Femur (tissue), 1 donor: ENCODE measurements at places on chromosomes 5 and 9.

DNA sequence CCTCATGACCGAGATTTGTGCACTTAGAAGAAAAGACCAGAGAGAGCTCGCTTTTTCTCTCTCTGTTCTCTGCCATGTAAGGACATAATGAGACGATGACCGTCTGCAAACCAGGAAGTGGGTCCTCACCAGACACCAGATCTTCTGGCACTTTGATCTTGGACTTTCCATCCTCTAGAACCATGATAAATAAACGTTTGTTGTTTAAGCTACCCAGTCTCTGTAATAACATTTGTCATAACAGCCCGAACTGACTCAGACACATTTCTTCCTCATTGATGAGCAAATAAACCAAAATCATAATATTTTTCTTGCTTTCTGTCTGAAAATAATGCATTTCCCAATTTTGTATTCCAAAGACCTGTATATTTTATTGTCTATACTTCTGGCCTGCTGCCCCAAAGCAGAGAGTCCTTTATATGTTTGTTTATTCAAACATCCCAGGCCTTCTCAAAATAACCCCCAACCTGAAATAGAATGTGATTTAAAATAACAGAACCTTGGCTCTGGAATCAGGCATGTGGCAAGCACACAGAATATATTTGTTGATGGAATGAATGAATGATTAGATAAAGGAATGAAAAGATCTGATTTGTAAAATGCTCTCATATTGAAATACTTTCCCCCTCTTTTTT lies 396.5 kb downstream of the ADGRV1 start:
- no peak for DNase-seq

GRCh38 chr9:128617943-128618342 lies 38.7 kb downstream of the DYNC2I2 start:
- DNase-seq = no peak

DNA sequence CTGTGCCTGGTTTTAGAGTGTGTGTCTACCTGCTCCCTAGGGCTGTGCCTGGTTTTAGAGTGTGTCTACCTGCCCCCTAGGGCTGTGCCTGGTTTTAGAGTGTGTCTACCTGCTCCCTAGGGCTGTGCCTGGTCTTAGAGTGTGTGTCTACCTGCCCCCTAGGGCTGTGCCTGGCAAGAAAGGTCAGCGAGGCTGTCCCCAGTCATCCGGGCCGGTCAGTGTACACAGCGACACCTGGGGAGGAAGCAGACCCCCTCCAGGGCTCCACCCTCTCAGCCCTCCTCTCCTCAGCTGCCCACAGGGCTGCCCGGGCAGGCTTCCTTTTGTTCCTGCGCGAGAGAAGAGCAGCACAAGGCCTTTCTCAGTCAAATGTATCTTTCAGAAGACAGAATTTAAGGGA lies 4.1 kb downstream of the NRARP start:
- no peak for DNase-seq

GRCh38 chr5:137533963-137534362 lies 34.8 kb upstream of the SPOCK1 start:
- no peak for DNase-seq

- DNase-seq = no peak
These were observed 72.4 kb downstream of the ZCCHC7 start for GRCh38 chr9:37192803-37193202.

DNA sequence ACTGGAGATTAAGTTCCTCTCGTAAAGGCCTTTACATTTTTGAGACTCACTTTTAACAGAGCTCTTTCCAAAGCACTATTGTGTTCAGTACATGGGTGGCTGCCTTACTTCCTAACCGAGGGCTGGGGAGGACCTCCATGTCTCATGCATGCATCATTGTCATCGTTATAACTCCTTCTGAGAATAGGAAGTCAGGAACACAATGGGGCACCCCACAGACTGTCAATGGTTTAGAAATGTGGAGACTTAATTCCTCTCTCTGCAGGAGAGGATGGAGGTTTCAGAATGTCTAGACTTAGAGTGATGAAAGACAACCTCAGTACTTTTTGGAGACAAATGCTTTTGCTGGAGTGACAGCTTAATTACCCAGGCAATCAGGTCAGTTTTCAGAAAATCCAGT lies 83.9 kb downstream of the PRLR start:
- DNase-seq = no peak

GRCh38 chr5:150428106-150428876 lies 15.6 kb upstream of the CD74 start:
- DNase-seq = peak; percentile 43

- DNase-seq = peak; percentile 7
These were observed 548 bp downstream of the TERT start for GRCh38 chr5:1294206-1294834.

- no peak for DNase-seq
These were observed 2.5 kb downstream of the GPBP1 start for GRCh38 chr5:57176350-57176857.

DNA sequence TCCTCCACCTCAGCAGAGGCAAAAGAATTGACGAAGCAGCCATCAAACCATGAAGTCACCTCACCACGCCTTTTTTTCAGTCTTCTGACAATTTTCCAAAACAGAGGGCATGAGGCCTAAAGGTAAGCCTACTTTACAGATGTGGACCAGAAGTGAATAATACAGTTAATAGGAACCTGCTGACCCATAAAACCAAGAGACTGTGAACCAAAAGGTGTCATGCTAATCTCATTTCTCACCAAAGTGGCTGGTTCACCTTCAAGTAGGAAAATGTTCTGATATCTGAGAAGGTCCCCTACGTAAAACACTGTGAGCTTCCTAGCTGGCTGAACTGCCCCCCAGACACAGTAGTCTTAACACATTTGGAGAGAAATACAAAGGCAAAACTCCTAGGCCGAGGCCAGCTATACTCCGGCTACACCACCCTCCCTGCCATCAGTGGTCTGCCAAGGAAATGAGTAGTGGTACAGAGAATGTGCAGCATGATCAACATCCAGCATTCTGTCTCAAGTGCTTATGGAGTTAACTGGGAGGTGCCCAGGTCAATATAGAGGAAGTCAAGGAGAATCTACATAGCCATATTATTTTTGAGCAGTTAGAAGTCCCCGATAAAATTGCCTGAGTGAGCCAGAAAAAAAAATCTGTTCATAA lies 19.3 kb upstream of the F2RL2 start:
- DNase-seq = no peak

DNA sequence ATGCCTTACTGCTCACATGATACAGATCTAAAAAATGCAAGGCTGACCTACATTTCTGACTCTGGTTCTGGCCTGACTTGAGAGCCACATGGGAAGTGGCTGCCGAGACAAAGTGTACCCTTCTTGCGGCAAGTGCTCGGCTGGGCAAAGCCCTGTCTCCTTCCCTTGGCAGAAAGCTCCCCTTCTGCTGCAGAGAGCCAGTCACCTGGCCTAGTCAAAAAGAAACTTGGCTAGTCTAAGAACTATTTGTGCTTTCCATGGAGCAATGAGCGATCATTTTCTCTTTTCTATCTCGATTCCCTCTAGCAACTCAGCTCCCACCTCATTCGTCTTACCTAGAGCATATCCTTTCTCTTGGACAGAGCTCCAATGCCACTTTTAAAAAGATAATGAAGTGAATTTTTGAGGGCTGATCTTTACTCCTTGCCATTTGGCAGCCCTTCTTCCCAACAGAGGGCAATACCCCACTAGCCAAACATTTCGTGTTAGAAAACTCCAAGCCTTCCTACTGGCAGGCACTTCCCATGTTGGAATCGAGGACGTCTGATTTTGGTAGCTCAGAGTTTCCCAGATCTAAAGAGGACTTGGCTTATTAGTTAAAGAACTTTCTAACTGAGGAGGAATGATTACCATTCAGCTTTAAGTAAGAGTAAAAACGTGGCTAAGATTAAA lies 108.1 kb upstream of the PRRC1 start:
- DNase-seq = no peak

GRCh38 chr5:109645707-109646192 lies 44.0 kb upstream of the MAN2A1 start:
- peak; percentile 75 for DNase-seq

GRCh38 chr5:177496727-177497291 lies 595 bp downstream of the PDLIM7 start:
- peak; percentile 94 for DNase-seq

- DNase-seq = no peak
These were observed 34.1 kb downstream of the LAMC3 start for GRCh38 chr9:131043087-131043486.

GRCh38 chr5:124888622-124889485 lies 142.4 kb upstream of the ZNF608 start:
- DNase-seq = no peak

DNA sequence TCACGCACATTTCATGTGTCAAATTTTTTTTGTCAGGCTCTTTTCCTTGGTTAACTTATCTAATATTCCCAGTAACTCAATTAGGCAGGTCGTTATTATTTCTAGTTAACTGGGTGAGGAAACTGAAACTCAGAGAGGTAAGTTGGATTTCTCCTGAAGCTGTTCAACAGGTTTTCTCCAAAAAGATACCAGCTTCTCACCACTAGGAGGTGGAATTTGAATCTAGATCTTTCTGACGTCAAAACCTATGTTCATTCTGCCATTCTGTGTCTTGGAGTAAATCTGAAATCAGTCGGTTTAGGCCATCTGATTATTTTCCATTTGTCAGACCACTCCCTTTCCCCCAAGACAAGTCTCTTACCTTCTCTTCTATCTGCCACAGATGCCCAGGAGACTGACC lies 572.9 kb downstream of the ACTL7B start:
- DNase-seq = no peak

DNA sequence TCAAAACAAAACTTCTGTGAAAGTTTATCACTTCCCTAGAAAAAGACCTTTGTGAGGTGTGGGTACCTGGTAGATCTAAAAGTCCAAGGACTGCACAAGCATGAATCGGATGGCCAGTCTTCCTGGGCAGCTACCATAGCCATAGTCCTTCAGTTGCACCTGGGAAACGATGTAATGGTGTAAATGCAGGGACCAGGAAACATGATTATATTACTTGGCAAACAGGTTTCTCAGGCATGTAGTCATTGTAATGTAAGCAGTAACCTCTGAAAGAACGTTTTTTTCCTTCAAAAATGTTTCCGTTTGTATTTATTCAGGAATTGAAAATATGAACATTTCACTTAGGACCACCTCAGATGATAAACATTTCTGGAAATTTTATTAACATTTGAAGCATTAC lies 433.4 kb downstream of the DTWD2 start:
- DNase-seq = no peak

DNA sequence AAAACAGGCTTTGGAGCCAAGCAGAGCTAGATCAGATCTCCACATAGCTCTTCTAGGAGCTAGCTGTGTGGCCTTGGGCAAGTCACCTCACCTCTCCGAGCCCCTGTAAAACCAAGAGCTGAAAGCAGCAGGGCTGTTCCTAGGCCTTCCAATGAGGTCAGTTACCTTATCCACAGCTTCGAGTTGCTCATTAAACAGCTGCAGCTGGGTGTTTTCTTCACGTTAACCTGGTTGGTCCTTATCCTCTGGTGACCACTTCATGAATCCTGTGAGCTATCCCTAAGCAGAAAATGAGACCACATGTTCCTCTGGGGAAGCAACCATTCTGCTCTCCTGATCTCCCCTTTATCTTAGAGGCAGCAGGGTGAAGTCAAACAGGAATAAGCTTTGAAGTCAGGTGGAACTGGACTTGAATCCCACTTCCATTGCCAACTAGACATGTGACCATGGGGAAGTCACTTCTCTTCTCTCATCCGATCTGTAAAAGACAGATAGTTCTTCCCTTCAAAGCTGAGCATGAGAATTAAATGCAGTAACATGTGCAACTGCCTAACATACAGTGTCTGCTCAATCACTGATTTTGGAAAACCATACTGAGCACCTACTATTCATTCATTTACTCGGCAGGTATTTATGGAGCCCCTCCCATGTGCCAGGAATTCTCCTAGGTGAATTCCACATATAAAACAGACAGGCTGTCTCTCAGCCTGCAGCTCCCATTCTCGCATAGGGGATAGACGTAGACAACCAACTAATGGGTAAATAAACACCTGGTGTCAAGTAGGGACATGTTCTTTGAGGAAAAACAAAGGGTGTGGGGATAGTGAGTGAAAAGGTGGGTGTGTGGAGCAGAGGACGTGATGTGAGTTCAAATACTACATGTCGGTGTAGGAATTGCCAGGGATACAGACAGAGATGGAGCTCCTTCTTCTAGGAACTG lies 111.7 kb upstream of the BOD1 start:
- no peak for DNase-seq

GRCh38 chr9:35656831-35657545 lies 831 bp downstream of the RMRP start:
- no peak for DNase-seq

GRCh38 chr5:32574540-32575175 lies 10.7 kb upstream of the SUB1 start:
- no peak for DNase-seq

GRCh38 chr5:168006456-168007130 lies 284.9 kb upstream of the WWC1 start:
- DNase-seq = peak; percentile 27

GRCh38 chr9:22005702-22006606 lies 3.2 kb downstream of the CDKN2B start:
- DNase-seq = no peak

DNA sequence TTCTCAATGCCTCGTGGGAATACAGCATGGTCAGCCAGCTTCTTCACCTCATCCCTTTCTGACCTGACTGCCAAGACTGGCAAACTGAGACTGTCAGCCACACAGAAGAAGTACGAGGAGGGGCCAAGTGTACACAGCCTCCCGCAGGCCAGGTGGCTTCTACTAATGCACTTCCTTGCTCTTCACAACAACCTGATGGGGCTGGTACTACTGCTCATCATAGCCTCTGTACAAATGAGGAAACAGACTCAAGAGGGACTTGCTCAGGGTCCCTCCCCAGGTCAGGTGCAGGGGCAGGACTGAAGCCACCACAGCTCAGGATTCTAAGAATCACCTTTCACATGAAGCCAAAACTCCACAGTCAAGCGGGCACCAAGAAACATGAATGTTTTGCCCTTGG lies 21.3 kb downstream of the NIPAL4 start:
- DNase-seq = no peak

- no peak for DNase-seq
These were observed 72.7 kb downstream of the ANKRD33B start for GRCh38 chr5:10636363-10637142.

GRCh38 chr5:150512368-150512747 lies 4.4 kb downstream of the NDST1 start:
- DNase-seq = no peak

DNA sequence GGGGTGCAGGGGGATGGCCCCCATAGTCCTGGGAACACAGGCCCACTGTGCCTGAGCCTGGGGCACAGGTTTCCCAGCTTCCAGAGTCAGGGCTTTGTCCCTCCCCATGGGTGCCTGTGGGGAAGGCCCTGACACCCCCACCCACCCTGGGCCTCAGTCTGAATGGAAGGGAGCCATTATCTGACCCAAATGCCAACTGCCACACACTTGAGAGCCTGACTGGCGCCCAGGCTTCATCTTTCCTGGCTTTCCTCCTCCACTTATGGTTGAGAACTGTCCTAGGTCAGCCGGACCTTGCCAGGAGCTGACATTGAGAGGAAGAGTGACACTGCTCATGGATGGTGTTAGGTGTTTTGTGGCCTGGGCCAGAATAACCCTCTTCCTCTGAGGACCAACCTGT lies 24.0 kb downstream of the SH3PXD2B start:
- no peak for DNase-seq

DNA sequence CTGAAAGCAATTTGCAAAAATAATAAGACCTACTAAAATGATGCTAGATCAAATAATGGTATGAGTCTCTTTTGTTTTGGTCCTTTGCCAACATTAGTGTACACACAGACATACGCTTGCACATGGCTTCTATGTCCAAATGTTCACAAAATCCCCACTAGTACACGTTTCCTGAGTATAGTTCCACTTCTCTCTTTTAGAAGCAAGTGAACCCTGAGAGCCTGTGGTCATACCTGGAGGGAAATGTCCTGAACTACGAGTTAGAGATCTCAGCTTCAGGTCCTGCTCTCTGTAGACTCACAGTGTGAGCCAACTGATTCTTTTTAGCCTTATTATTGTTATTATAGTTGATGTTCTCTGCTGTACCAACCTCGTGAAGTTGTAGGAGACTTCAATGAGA lies 47.3 kb upstream of the ACTBL2 start:
- no peak for DNase-seq
